ENCODE measurements at places on chromosomes 13 and 19.

GRCh38 chr13:21022056-21022979 lies 39.1 kb downstream of the LATS2 start:
- no peak for DNase-seq

DNA sequence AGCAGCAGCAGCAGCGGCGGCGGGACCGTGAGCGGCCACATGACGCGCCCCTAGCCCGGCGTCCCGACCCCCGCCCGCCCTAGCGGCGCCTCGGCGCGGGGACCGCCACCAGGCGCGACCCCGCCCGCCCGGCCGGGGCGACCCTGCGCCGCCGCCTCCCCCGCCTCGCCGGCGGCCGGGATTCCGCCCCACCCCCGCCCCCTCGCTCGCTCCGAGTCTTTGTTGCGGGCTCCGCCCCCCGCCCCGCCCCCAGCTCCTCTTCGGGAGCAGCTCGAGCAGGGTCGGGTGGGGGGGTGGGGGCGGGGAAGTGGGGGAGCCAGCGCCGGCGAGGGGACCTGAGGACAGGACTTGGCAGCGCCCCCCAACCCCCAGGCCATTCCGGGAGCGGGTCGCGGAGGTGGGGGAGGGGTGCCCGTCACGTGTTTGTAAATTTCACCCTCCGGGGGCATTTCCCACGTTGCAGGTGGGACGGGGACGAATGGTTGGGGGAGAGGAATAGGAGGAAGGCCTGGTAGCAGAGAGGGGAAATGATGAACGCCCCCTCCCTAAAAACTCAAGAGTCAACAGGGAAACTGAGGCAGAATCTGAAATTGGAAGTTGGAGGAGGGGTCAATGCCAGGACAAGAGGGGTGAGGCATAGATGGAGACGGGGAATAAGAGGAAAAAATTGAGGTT lies at the start of gene OLFM2:
Gene OLFM2 (minus strand): TSS at position 190 of the 675 bp plus-strand sequence. CDS start 149 bp downstream, at position 41.
- peak; percentile 27 for DNase-seq

GRCh38 chr19:50365434-50366306 lies at the start of gene NAPSA:
Gene NAPSA (minus strand): TSS chr19:50365639. CDS start chr19:50365621, 18 bp downstream.
- no peak for DNase-seq

DNA sequence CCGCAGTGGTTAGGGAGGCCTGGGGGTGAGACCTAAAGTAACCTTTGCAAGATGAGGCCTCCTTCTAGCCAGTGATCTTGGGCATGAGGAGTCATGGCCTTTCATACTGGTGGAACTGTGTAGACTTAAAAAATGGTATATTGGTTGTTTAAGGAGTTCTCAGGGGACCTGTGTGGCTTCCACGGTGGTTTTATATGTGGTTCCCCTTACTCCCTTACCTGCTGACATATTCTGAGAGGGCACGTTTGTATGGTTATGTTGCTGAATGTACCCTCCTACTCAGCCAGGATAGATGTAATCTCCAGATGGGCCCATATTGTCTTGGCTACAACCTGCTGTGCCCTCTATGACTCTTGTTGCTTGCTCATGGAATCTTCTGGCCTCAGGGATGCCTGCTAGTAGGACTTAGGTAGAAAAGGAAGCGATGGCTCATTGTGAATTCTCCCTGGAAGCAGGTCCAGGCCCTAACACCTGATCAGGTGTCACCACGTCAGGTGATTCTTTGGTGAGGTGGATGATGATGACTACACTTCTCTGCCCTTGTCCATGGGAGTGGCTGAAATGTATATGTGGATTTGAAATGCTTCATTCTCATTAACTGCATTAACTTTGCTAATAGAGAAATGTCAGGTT lies 1.8 kb downstream of the ZNF460 start:
- no peak for DNase-seq

DNA sequence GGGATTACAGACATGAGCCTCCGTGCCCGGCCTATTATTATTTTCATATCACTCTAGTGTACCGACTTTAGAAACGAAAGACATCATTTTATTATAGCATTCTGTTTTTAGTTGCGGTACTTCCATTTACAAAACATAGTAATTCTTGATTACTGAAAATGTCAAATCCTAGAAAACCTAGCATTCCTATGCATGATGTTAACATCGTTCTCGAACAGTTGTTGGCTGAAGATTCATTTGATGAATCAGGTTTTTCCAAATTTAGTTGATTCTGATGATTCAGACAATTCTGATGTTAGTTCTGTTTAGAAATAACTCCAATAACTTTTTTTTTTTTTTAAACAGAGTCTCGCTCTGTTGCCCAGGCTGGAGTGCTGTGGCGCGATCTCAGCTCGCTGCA lies 11.5 kb upstream of the MTRF1 start:
- no peak for DNase-seq

DNA sequence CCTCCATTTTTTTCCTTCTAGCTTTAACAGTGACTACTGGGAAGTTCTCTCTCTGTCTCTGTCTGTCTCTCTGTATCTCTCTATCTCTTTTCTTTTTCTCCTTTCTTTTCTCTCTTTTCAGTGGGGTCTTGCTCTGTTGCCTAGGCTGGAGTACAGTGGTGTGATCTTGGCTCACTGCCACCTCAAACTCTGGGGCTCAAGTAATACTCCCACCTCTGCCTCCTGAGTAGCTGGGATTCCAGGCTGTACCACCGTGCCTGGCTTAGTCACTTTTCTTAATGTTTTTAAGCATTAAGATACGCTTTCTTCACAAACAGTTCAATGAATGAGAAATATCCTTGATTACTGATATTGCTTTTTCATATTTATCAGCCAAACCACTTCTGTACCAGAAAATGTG lies 13.1 kb downstream of the PCCA start:
- no peak for DNase-seq

DNA sequence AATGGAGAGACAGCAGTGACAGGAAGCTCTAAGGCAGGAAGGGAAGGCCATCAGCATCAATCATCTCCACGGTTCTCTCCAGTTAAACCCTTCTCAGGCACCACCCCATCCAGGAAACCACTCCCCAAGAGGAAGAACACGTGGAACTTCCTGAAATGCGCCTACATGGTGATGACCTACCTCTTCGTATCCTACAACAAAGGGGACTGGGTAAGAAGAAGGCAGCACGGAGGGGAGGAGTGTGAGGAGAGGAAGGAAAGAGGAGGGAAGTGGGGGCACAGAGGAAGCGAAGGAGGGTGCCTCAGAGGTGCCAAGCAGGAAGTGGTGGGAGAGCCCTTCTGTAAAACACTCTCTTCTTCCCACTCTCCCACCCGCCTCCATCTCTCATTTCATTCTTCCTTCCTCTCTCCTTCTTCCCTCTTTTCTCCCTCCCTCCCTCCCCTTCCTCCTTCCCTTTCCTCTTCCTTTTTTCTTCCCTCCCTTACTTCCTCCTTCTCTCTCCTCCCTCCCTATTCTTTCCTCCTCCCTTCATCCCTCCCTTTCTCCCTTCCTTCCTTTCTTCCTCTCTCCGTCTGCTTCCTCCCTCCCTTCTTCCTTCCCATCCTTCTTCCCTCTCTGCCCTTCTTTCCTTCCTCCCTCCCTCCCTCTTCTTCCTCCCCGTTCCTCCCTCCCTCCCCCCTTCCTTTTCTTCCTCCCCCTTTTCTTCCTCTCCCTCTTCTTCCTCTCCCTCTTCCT lies 12.6 kb downstream of the ZSCAN5A start:
- no peak for DNase-seq

GRCh38 chr19:31908080-31908479 lies 437.3 kb upstream of the ZNF507 start:
- no peak for DNase-seq
